ENCODE measurements at places on chromosomes 3 and 15. TPM values are rescaled to one million over a fixed set of nuclear protein-coding genes. Genes with fewer than 3 reads are reported as not detected.

GRCh38 chr15:64286473-64286872 is 69.5 kb downstream of the CSNK1G1 start:
- DNase-seq = peak; percentile 49

WDR49 gene
- not detected for polyA plus RNA-seq

DNA sequence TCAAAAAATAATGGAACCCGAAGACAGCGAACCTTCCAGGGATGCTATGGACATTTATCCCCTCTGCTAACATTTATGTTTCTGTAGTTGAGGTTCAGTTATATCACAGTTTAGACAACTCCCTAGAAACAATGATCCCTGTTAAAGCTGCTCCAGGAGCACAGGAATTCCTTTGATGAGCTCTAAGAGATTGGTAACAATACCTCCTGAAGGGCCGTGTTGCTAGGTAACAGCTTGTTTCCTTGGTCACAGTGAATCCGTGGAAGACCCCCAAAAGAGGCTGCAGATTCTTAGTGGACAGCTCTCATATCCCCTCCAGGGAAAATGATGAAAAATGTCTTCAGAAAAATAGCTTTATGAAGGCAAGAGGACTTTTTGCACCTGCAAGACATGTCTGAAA is 160.2 kb downstream of the SERPINI1 start:
- no peak for DNase-seq

GRCh38 chr3:76010252-76010651 is 224.9 kb upstream of the ZNF717 start:
- DNase-seq = peak; percentile 2

PSTPIP1 gene
- 0.69 TPM for polyA plus RNA-seq

- peak; percentile 49 for DNase-seq
Measured at GRCh38 chr15:46091860-46092450, 457.1 kb downstream of the SQOR start.

DNA sequence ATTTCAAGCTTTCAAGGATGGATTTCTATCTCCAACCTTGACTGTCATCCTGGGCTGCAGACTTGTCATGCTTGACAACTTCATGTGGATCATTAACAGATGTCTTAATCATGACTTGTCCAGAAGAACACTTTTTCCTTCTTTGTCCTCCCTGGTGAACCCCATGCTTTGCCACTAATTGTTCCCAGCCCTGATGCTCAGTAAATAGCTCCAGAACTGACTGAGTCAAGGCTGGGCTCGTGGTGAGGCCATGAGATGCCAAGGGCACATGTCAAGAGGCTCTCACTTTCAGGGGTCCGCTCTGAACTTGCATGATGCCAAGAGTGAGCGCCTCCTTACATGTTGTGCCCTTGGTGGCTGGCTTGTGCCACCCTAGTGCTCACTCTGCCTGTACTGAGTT is 48.9 kb upstream of the KY start:
- DNase-seq = no peak

DNA sequence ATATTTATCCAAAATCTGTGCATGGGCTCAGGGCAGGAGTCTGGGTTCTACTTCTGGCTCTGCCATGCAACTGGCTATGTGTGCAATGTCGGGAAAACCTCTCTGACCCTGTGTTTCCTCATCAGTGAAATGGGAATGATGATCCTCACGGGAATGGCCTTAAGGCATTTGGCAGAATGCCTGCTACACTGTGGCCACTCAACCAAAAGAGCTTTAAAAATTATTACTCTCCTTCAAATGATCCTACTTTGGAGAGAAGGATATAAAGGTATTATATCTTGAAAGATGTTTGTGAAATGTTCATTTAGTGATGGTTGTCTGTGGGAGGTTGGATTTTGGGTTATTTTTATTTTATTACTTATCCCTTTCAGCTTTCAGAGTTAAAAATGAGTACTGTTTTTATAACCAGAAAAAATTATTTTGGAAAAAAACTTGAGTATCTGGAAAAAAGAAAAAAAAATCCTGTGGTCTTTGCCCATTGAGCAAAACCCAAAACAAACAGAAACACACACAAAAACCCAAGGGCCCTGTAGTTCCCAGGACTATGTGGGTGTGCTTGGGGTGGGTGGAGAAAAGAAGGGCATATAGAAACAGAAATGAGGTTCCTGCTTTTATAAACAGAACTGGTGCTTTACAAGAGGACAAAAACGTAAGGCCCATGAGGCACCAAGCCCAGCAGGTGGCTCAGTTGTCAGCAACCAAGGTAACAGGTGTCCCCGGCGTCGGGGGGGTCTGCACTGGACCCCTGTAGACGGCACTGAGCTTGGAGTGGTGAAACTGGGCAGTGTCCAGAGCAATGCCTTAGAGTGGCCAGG is 22.0 kb downstream of the RGMA start:
- no peak for DNase-seq

DNA sequence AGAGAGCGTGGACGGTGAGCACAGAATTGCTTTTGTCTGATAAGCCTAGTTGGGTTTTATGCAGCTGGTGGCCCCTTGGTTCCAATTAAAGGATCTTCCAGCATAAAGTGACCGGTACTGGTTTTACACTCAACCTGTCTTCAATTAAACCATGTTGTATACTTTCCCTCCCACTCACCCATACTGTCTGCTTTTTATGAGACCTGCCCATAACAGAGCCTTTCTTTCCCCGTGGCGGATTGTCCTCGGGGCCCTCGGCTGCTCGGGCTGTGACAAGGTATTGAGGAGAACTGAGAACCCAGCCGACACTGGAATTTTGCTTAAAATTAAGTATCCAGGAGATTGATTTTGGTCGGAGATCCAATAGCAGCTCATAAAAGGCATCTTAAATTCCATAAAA is 98.4 kb downstream of the TMEM266 start:
- DNase-seq = no peak

Data from SK-N-SH (cell line).